Activated CD4-positive, alpha-beta T cell treated with anti-CD3 and anti-CD28 coated beads, Interleukin-2, amount 50 U/mL, for 1 hour (primary cell): ENCODE measurements at places on chromosomes 16 and 17.

DNA sequence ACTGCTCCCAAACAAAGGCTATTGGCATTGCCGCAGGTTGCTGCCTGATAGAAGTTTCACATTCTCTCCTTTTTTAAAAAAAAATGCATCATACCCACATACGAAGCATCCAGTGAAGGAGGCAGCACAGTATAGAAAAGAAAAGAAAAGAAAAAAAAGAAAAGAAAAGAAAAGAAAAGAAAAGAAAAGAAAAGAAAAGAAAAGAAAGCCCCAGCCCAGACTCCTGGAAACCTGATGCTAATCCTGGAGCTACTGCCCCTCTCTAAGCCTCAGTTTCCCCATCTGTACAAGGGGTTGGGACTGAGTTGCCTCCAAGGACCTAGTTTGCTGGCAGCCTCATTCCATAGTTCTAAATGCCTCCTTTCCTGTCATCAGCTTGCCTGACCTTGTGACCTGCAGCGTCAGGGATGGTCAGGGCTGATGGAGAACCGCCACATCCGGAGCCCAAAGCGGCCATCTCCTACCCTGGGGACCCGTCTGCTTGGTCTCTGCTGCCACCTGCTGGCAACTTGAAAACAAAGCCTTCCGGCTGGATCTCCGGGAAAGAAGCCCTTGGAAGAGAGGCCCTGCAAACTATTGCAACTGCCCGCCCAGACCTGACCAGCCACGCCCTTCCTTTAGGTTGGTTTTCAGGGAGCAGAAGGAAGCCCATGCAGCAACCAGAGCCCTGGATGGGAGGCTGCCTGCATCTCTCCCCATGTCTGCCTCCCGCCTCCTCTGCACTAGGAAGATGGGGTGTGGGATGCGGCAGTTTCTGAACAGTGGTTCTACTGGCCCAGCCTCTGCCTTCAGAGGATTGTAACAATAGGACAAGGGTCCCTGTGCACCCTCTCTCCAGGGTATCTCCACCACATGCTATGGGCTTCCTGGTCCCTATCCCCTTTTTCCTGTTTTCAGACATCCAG, 13.0 kb downstream of the AIPL1 start:
- peak; percentile 68 for DNase-seq

DNA sequence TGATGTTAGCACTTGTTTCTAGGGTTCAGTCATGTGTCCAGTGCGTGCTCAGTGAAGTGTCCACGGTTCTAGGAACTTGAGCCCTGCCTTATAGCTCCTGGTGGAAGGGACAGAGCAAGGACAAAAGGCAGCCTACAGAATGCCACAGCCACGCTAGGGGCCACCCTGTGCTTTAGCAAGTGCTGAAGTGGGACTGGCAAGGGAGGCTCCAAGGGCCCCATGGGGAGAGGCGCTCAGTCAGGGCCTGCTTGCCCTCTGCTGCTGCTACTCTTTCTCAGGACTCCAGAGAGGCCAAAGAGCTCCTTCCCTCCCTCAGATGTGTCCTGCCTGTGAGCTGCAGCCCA, 6.8 kb downstream of the NT5C start:
- DNase-seq: no peak

DNA sequence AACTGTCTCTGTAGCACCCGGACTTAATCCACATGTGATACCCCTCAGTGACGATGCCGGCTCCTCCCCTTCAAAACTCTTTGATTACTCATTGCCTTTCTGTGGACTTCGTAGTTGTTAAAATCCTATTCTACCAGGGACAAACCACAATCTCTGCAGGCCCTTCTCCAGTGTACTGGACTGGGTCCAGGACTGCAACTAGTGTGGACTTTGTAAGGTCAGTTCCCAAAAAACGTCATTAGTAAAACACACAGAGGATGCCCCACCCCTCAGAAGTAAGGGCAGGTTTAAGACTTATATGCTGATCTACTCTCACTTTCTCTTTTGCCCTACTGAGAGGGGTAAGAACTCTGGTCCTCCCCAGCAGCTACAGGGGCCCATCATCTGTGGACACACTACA, 10.5 kb upstream of the NUDT7 start:
- no peak for DNase-seq

DNA sequence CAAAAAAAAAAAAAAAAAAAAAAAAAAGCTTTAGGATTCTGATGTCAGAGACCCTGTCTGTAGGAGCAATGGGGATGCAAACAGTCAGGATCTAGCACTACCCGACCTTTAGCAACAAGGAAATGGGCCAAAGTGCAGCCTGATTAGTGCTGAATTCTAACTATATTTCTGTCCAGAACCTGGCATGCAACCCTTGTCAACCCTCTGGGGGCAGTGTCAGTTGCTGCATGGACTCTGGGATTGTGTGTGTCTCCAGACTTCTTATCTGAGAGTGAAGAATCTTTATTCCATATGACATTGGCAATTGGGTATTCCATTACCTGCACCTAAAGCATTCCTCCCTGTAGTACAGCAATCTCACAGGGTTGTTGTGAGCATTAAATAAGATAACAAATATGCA, 120.3 kb upstream of the CRHR1 start:
- no peak for DNase-seq

GRCh38 chr16:15033309-15033707, 22.6 kb downstream of the NTAN1 start:
- DNase-seq: no peak

DNA sequence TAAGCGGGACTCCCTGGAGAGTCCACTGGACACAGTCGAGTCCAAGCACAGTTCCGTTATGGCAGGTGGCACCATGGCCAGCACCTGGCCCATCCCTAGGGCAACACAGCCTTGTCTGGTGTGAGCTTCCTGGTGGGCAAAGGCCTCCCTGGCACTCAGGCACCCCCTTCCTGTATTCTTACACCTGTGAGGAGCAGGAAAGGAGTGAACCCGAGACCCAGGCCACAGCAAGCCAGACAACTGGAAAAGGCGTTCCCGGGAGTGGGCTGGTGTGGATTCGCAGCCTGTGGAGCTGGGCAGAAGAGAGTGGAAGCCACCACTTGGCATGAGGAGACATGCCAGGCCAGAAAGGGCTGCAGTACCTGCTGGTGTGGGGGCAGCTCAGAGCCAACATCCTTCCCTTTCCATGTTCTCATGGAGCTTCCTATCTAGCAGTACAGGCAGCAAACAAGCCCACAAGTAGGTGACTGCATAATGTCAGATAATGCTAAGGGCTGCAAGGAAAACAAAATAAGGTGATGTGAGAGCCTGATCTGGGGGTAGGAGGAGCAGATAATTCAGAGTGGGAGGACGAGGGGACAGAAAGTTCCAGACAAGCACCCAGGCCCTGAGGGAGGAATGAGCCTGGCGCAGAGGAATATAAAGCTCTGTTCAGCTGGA, 87.0 kb downstream of the GNAO1 start:
- DNase-seq: no peak

DNA sequence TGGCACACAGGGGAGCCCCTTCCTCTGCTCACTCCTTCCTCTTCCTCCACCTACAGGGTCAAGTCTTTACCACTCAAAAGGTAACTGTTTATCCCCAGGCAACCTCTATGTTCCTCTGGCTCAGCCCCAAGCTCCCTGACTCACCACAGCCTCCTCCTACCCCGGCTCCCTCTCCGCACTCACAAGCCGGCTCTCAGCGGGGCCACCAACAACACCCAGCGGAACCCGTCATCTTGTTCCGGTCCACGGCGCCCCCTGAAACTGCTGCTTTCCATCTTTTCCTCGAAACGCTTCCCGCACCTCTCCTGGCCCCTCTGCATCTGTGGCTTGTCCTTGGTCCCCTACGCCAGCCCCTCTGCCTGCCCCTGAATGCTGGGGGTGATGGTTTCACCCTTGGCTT, 58.4 kb downstream of the NXN start:
- no peak for DNase-seq

- no peak for DNase-seq
Measured at GRCh38 chr16:11402745-11403533, 57.7 kb downstream of the RMI2 start.

GRCh38 chr16:17377360-17378324, 93.1 kb downstream of the XYLT1 start:
- no peak for DNase-seq

- DNase-seq: no peak
Measured at GRCh38 chr17:63500543-63501390, 22.4 kb upstream of the KCNH6 start.

- DNase-seq: no peak
Measured at GRCh38 chr16:61900482-61900881, 135.8 kb downstream of the CDH8 start.

DNA sequence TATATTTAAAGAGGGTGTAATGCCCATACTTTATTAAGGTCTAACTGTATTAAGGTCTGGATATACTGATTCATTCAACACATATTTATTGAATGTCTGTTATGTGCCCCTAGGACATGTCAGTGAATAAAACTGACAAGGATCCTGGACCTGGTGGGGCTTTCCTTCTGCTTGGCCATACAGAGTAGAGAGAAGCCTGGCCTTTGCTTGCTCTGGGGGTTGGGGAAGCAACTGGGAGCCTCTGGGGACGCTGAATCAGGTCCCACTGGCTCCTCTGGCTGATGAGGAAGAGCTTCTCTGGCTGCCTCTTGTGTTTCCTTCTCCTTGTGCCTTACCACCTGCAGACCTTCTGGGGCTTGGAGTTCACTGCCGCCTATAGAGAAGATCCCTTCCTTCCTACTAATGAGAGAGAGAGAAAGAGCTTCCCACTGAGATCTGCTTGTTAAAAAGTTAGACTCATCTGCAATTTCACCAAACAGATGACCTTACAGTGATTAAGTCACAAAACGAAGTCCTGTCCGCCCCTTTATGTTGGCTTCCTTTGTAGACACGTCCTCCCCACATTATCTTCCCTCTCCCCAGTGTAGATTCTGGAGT, 49.7 kb downstream of the MSI2 start:
- no peak for DNase-seq

DNA sequence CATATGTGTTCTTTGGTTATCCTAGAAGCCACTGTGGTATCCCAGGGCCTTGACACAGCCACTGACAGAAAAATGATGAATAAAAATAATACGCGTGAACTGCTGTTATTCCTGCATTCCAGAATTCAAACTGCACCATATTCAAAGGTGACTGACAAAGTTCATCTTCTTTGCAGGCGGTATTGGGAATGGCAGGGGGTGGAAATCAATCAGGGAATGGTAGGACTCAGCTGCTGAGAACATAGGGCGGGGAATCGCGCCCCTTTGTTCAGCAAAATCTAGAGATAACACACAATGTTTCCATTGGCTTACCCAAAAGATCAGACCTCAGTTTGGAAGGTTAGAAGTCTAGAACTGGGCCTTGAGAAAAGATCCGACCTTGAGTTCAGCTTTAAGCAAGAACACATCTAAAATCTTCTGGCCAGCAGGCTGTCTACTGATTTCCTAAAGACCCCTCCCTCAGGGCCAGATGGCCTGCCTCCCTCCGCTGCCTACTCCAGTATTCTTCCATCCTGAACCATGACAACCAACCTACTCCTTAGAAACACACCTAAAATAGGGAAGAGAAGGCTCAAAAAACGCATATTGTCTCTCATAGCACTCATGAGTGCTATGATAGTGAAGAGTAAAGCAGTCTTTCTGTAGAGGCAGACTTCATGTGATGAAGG, 34.1 kb downstream of the CDK5R1 start:
- no peak for DNase-seq

DNA sequence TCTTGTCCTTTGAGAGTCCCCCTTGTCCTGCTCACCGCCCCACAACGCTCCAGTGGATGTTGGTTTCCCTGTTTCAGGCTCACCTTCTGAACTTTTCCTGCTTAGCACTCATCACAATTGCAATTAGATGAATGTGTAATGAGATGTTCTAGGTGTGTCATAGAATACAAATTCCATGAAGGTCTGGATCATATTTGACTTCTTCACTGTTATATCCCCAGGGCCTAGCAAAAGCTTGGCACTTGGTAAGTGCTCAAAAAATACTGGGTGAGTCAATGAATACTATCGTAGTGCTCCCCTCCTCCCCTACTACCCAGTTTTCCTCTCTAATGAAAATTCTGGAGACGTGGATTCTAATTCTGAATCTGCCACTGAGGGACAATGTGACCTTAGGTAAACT, 33.1 kb downstream of the DNAH3 start:
- no peak for DNase-seq

DNA sequence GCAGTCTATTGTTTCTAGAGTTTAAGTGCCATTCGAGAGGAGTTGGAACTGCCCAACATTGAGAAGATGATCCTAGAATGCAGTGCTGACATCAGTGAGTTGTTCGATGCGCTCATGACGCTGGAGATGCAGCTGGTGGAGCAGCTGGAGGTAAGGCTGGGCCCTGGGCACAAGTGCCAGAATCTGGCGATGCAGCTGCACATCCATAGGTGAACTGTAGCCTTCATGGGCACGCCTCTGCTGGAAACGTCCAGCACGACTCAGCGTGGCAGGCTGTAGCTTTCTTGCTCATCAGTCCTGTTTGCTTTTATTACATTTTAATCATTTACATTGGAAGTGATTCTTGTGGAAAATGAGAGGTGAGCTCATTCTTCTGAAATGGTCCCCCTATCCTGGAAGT, 31.7 kb downstream of the DRC3 start:
- no peak for DNase-seq

DNA sequence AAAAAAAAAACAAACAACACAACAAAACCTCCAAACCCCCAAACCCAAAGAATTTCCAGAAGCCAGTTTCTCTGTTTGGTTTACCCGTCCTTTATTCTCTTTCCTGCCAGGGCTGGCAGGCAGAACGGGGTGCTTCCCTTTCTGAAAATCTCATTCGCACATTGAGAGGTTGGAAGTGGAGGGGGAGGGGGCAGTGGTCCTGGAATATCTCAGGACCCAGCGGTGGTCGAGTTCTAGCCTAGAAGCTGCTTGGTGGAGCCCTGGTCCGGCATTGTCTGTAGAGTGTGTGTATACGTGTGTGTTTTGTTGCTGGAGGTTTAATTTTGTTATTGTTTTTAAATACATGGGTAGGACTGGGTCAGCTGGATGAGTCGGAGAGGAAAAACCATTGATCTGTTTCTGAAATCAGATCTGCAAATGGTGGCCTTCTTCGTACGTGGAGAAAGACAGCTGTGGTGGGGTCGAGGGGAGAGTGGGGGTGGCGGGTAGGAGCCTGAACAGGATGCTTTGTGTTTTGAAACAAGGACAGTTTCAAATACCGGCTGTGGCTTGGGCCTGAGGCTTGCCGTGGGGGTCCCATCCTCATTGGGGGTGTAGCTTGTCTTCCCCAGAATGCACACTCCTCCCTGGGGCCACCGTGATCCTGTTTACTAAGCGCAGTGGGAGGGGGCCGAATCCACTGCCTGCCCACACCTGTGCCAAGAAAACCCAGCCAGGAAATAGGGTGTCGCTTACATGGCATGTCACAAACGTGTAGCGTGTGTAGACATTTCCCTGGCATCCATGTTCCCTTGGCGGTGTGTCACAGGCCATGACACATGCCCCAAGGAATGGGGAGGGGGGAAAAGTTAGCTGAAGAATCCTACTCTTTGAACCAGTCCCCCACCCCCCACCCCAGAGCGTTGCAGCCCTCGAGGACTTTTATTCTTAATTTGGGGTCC, 1.6 kb downstream of the CMIP start:
- DNase-seq: peak; percentile 20

GRCh38 chr17:16887523-16888095, 84.3 kb downstream of the TNFRSF13B start:
- no peak for DNase-seq

- DNase-seq: no peak
Measured at GRCh38 chr17:82234211-82235055, 5.6 kb downstream of the SLC16A3 start.

- DNase-seq: no peak
Measured at GRCh38 chr16:17204644-17205043, 266.1 kb downstream of the XYLT1 start.

GRCh38 chr17:76123191-76123499, 17.9 kb downstream of the FOXJ1 start:
- DNase-seq: no peak
